T-helper 17 cell (primary cell): ENCODE measurements at places on chromosomes 5 and 9.

GRCh38 chr5:160445132-160445531 lies 23.5 kb downstream of the PTTG1 start:
- H3K27ac ChIP-seq: no peak overlapping the region
- H3K4me3 ChIP-seq: no peak overlapping the region
- no peaks in the 10 kb centered on the region for H3K4me1 ChIP-seq
- H3K36me3 ChIP-seq: no peaks in the 10 kb centered on the region

DNA sequence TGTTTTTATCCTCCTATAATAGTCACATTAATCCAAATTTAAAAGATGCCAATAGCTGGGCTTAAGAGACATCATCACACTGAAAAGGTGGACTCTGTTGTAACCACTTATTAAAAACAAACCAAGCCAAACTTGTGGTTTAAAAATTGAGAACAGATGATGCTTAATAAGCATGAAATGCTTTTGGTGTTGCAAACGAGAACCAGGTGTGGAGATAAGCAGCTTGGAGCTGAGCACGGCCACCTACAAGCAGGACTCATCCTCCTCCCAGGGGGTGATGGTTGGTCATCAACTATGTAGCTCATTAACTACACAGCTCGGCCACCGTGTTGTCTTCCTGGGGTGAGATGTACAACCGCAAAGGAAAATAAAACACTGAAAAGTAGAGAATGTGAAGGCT lies 154.4 kb downstream of the NPR3 start:
- no peak overlapping the region for H3K27ac ChIP-seq
- no peak for DNase-seq
- no peak overlapping the region for H3K4me3 ChIP-seq
- H3K27me3 ChIP-seq: no peaks in the 10 kb centered on the region

GRCh38 chr5:178234750-178235587 lies 2.4 kb upstream of the PHYKPL start:
- H3K27me3 ChIP-seq: no peaks in the 10 kb centered on the region
- H3K27ac ChIP-seq: no peak overlapping the region
- DNase-seq: peak; percentile 55
- H3K36me3 ChIP-seq: no peaks in the 10 kb centered on the region
- peak overlapping the region; percentile 31 for H3K4me3 ChIP-seq

DNA sequence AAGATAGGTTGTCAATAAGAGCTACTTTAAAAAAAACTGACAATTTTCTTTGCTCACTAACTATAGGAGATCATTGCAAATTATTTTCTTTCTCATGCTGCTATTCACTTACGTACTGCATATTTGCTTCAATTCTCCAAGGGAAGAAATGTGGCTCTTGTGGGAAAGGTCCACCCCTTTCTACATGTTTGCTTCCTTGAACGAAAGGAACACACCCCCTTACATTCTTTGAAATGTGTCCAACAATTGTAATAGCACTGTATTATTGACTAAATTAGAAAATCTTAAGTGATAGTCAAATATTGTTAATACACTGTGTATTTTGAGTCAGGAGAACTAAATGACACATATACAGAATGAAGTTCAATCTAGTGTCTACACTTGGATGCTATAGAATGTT lies 5.2 kb downstream of the MEF2C start:
- peaks cover 5% of the 10 kb centered on the region for H3K36me3 ChIP-seq
- H3K27ac ChIP-seq: no peak overlapping the region
- no peak for DNase-seq
- peaks cover 13% of the 10 kb centered on the region for H3K27me3 ChIP-seq
- H3K4me1 ChIP-seq: peaks cover 4% of the 10 kb centered on the region
- H3K4me3 ChIP-seq: no peak overlapping the region

- H3K27ac ChIP-seq: no peak overlapping the region
- no peaks in the 10 kb centered on the region for H3K4me1 ChIP-seq
- peaks cover 36% of the 10 kb centered on the region for H3K27me3 ChIP-seq
- no peaks in the 10 kb centered on the region for H3K36me3 ChIP-seq
Observed at GRCh38 chr9:32843295-32843694, 60.0 kb downstream of the TMEM215 start.

- H3K36me3 ChIP-seq: no peaks in the 10 kb centered on the region
- H3K4me1 ChIP-seq: peaks cover 5% of the 10 kb centered on the region
- H3K27me3 ChIP-seq: no peaks in the 10 kb centered on the region
- no peak overlapping the region for H3K27ac ChIP-seq
Observed at GRCh38 chr9:2227144-2227867, 212.2 kb downstream of the SMARCA2 start.

GRCh38 chr5:14156650-14157492 lies 13.7 kb downstream of the TRIO start:
- no peaks in the 10 kb centered on the region for H3K36me3 ChIP-seq
- no peak for DNase-seq
- H3K27me3 ChIP-seq: peaks cover 37% of the 10 kb centered on the region
- H3K4me3 ChIP-seq: no peak overlapping the region

GRCh38 chr5:2442496-2443354 lies 308.8 kb downstream of the IRX2 start:
- H3K4me3 ChIP-seq: no peak overlapping the region
- H3K27me3 ChIP-seq: no peaks in the 10 kb centered on the region
- no peak overlapping the region for H3K27ac ChIP-seq

- peaks cover 35% of the 10 kb centered on the region for H3K27me3 ChIP-seq
- peaks cover 9% of the 10 kb centered on the region for H3K4me1 ChIP-seq
- no peaks in the 10 kb centered on the region for H3K36me3 ChIP-seq
Observed at GRCh38 chr5:171484460-171484899, 65.0 kb downstream of the FGF18 start.

DNA sequence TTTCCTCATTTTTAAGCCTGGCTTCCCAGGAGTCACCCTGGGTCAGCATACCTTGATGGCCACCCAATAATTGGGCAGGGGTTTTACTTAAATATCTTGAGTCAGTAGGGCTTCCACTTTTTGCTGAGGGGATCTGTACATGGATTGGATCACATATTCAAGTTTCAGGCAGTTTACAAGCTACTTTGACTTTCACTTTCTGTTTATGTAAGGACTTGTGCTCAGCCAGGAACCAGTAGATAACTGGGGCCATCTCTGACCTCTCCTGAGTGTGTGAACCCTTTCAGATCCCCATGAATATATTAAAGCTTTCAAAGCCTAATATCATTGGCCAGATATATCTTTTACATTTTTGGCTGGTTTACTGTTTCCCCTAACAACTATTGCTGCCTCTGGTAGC lies 45.1 kb downstream of the SLCO6A1 start:
- no peaks in the 10 kb centered on the region for H3K4me1 ChIP-seq
- H3K4me3 ChIP-seq: peak overlapping the region; percentile 25
- H3K36me3 ChIP-seq: no peaks in the 10 kb centered on the region
- no peak for DNase-seq
- no peak overlapping the region for H3K27ac ChIP-seq

- H3K27ac ChIP-seq: no peak overlapping the region
- no peak for DNase-seq
- peaks cover 3% of the 10 kb centered on the region for H3K36me3 ChIP-seq
- H3K27me3 ChIP-seq: no peaks in the 10 kb centered on the region
- H3K4me3 ChIP-seq: no peak overlapping the region
Observed at GRCh38 chr5:81782811-81783210, 31.9 kb upstream of the SSBP2 start.

- no peak overlapping the region for H3K27ac ChIP-seq
- H3K36me3 ChIP-seq: no peaks in the 10 kb centered on the region
- no peaks in the 10 kb centered on the region for H3K27me3 ChIP-seq
- H3K4me3 ChIP-seq: no peak overlapping the region
Observed at GRCh38 chr9:13588151-13589033, 308.9 kb upstream of the MPDZ start.

- no peak for DNase-seq
- H3K4me1 ChIP-seq: peaks cover 3% of the 10 kb centered on the region
- H3K36me3 ChIP-seq: no peaks in the 10 kb centered on the region
- H3K27me3 ChIP-seq: peaks cover 54% of the 10 kb centered on the region
Observed at GRCh38 chr9:89078860-89079259, 87.6 kb downstream of the S1PR3 start.

DNA sequence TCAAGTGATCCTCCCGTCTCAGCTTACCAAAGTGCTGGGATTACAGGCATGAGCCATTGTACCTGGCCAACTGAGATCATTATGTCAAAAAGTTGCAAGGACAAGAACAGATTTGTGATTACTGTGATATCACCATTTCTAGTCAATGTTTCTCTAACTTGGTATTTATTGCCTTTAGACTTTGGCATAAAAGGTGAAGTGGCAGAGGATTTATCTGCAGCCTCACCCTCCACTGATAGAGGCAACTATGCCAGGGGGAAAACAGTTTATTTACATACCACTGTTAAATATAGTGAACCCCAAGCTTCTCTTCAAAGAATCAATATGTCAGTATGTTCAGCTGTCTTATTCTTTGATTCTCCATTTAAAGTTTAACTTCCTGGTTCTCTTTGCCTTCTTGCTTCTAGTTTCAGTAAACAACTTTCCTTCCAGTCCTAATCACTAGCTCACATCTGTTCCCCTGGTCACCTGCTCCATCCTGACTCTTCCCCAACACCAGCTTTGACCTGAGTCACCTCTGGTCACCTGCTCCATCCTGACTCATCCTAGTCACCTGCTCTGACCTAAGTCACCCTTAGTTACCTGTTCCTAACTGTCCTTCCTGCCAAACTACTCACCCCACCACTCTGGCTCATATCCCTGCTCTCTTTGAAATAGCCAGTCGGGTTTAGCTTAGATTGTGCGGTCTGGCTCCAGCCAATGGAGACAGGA lies 29.9 kb downstream of the SEMA6A start:
- no peak overlapping the region for H3K27ac ChIP-seq
- no peak overlapping the region for H3K4me3 ChIP-seq
- H3K4me1 ChIP-seq: no peaks in the 10 kb centered on the region
- no peak for DNase-seq

DNA sequence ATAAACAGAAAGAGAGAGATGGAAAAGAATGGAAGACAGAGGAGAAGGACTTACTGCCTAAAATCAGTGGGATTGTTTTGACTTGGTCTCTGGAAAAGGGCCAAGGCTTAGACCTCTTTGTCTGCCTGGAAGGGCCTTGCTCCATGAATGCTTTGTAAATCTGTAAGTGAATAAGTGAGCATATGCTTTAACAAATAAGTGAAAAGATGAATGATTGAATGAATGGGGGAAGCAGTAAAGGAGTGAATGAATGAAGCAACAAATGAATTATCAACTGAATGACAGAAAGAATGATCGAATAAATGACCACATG lies 5.5 kb downstream of the KCNIP1 start:
- no peaks in the 10 kb centered on the region for H3K36me3 ChIP-seq
- H3K27me3 ChIP-seq: peaks cover 62% of the 10 kb centered on the region
- H3K27ac ChIP-seq: no peak overlapping the region
- DNase-seq: no peak
- no peaks in the 10 kb centered on the region for H3K4me1 ChIP-seq

- H3K27ac ChIP-seq: no peak overlapping the region
- no peak for DNase-seq
- H3K4me3 ChIP-seq: no peak overlapping the region
- H3K36me3 ChIP-seq: no peaks in the 10 kb centered on the region
- peaks cover 5% of the 10 kb centered on the region for H3K27me3 ChIP-seq
- no peaks in the 10 kb centered on the region for H3K4me1 ChIP-seq
Observed at GRCh38 chr5:113813466-113813865, 300.0 kb downstream of the YTHDC2 start.

- H3K27ac ChIP-seq: no peak overlapping the region
- H3K4me1 ChIP-seq: peaks cover 7% of the 10 kb centered on the region
- H3K36me3 ChIP-seq: peaks cover 8% of the 10 kb centered on the region
- DNase-seq: no peak
Observed at GRCh38 chr5:139425497-139425896, 13.8 kb downstream of the DNAJC18 start.

DNA sequence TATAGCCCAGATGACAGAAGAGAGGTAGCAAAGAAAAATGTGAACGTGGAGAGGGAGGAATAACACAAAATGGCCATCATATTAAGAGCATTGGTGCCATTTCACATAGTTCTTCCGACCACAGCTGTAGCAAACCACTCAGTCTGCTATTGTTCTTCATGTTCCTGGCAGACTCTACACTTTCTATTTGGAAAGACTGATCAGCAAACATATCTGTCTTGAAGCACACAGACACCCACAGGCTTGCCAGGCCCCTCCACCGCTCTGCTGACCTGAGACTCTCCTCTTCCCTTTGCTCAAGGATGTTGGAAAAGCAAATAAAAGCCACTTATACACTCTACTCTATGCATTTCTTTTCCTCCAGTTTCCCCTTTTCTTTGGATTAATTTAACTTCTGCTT lies 298.0 kb downstream of the FBXL7 start:
- DNase-seq: no peak
- H3K36me3 ChIP-seq: no peaks in the 10 kb centered on the region
- no peak overlapping the region for H3K4me3 ChIP-seq
- H3K27ac ChIP-seq: no peak overlapping the region
- H3K4me1 ChIP-seq: no peaks in the 10 kb centered on the region
- H3K27me3 ChIP-seq: no peaks in the 10 kb centered on the region

GRCh38 chr5:125558016-125558415 lies 811.6 kb upstream of the ZNF608 start:
- no peaks in the 10 kb centered on the region for H3K4me1 ChIP-seq
- H3K27me3 ChIP-seq: no peaks in the 10 kb centered on the region
- H3K4me3 ChIP-seq: no peak overlapping the region
- H3K27ac ChIP-seq: no peak overlapping the region
- no peaks in the 10 kb centered on the region for H3K36me3 ChIP-seq

DNA sequence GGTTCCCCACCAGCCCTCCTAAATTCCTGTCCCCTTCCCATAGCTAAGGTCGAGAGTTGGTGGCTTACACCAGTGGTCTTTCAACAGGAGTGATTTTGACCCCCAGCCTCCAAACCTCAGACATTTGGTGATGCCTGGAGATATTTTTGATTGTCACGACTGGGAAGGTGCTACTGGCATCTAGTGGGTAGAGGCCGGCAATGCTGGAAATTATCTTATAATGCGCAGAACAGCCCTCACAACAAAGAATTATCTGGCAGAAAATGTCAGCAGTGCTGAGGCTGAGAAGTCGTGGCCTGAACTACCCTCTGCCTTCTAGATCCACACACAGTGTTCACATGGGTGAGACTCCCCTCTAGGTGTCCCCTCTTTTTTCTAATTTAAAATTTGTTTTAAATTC lies 69.6 kb downstream of the IL31RA start:
- no peak for DNase-seq
- H3K4me1 ChIP-seq: peaks cover 18% of the 10 kb centered on the region
- H3K27ac ChIP-seq: no peak overlapping the region

GRCh38 chr5:141825791-141826560 lies 52.2 kb downstream of the PCDH1 start:
- no peak overlapping the region for H3K4me3 ChIP-seq
- H3K27me3 ChIP-seq: peaks cover 57% of the 10 kb centered on the region
- H3K27ac ChIP-seq: peak overlapping the region; percentile 43
- H3K4me1 ChIP-seq: peaks cover 4% of the 10 kb centered on the region
- no peak for DNase-seq

DNA sequence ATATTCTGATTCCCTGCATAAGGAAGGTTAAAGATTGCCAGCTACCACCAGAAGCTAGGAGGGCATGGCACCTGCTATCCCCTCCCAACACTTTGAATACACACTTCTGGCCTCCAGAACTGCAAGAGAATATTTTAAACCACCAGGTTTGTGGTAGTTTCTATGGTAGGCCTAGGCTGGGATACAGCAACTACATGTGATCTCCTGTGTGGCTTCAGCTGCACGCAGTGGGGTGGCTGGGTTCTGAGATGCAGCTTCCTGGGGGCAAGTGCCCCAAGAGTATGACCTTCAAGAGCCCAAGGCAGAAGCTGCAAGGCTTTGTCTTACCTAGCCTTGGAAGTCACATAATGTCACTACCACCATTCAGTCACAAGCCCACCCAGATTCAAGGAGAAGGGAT lies 39.6 kb downstream of the GCNT4 start:
- H3K4me3 ChIP-seq: no peak overlapping the region
- no peak for DNase-seq
- H3K27ac ChIP-seq: no peak overlapping the region
- H3K4me1 ChIP-seq: no peaks in the 10 kb centered on the region
